Activated naive CD8-positive, alpha-beta T cell treated with anti-CD3 and anti-CD28 coated beads, Interleukin-2, amount 10 ng/mL, durations not matched to agents 7 days and 5 days (primary cell): ENCODE measurements at places on chromosomes 2 and 18. TPM values are rescaled to one million over a fixed set of nuclear protein-coding genes. Genes with fewer than 3 reads are reported as not detected.

DNA sequence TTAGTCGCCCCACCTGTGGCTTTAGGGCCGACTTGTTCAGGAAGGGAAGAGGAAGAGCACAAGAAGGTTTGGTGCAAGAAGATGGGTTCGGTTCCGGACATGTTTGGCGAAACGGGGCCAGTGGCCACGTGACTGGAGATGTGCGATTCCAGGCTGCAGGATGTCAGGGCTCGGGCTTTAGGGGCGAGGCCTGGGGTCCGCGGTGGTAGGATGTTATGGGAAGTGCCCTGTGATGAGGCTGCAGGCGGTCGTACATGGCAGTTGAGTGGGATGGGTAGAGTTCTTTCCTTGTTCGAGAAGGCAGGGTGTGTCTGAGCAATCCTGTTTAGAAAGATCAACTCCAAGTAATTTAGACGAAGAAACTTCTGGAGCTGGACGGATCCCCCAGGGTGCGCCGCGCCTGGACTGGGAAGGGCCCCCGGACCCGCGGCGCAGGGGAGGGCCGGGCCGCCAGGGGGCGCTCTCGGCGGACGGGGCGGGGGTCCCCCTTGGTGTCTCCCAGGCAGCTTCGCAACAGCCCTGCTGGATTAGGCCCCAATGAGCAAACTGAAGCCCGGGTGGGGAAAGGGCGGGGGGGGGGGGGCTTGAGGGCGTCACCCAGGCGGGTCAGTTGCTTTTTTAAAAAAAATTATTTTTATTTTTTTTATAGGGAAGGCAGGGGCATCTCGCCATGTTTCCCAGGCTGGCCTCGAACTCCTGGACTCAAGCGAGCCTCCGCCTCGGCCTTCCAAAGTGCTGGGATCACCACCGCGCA, 17.2 kb upstream of the SDC1 start:
- peak; percentile 62 for DNase-seq

ACMSD gene
- total RNA-seq: not detected

DNA sequence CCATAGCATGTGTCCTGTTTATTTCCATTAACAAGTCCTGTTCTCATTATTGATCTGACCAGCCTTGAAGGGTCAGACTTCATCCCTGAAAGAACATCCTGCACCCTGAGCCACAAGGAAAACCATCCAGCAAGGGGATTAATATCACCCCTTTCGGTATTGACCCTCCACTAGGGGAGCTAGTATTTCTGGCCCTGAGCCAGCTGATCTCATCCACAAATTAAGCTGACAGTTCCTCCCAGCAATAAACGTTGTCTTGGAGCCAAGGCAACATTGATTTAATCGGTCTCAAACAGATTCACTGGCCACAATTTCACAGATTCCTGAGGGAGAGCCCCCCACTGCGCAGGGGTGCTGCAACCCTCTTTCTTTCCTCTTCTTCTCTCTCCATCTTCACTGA, 353.1 kb upstream of the FANCL start:
- no peak for DNase-seq

GRCh38 chr2:216113572-216113971, 4.4 kb downstream of the XRCC5 start:
- no peak for DNase-seq

CFAP65 gene
- total RNA-seq: not detected

GRCh38 chr2:31901900-31902299, 108.9 kb downstream of the MEMO1 start:
- DNase-seq: no peak
